Fibroblast of skin of right quadriceps (primary cell): ENCODE measurements at places on chromosomes 13 and 19.

GRCh38 chr13:85497652-85498051 is 301.6 kb downstream of the SLITRK6 start:
- DNase-seq = peak; percentile 97

GRCh38 chr19:43901395-43902390 is 33.4 kb downstream of the ZNF45 start:
- peak; percentile 85 for DNase-seq

GRCh38 chr13:73809561-73809960 is 324.6 kb downstream of the KLF12 start:
- DNase-seq = no peak

DNA sequence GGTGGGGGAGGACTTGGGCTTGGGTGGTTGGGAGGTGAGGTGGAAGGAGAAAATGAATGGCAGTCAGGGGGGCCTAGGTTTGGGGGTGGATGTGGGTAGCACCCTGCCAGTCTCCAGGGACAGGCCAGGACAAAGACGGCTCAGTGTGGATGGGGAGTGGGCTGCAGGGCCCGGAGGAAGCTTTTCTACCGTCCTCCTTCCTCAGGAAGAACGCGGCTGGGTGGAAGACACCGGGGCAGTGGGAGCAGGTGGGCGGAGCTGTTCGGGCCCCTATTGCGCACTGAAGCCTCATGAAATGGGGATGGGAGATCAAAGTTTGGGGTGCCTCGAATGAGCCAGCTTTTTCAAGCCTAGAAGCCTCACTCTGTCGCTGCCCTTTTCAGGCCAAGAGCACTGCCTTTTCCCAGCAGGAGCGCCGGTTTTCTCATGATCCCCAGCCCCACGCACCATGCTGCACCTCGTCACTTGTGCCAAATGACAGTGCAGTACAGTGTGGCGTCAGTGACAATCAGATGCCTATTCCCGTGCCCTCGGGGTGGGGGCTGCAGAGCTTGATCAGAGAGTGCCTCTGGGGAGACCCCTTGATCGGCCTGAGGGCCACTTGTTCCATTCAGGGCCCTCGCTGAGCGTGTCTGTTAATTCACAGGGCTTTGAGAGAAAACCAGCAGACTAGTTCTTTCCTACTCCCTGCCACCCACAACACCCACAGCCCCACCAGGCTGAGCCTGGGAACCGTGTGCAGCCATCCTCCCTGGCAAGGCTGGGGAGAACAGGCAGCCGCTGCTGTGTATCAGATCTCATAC is 1.5 kb downstream of the CALM3 start:
- DNase-seq = no peak

GRCh38 chr13:68439817-68440216 is 1209.7 kb upstream of the PCDH9 start:
- DNase-seq = peak; percentile 0

DNA sequence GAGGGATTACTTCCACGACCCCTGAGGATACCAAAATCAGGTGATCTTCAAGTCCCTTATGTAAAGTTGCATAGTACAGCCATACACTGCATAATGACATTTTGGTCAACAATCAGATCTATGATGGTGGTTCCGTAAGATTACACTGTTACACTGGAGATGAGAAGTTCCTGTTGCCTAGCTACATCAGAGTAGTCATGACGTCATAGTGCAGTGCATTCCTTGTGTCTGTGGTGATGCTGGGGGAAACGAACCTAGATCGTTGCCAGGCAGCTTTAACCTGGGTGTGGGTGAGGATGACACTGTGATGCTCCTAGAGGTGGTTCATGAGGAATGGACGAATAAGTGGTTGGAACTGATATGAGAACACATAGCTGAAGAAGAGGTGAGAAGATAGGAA is 9.1 kb downstream of the ZNF610 start:
- no peak for DNase-seq

GRCh38 chr19:54063350-54064116 is at the start of gene VSTM1:
VSTM1 (minus strand) TSS chr19:54063897; CDS start chr19:54063777, 120 bp downstream.
- DNase-seq = no peak

- no peak for DNase-seq
Observed at GRCh38 chr13:28575200-28575599, 80.3 kb upstream of the FLT1 start.

- no peak for DNase-seq
Observed at GRCh38 chr19:34818270-34818669, 45.3 kb upstream of the ZNF599 start.

GRCh38 chr13:80297094-80297493 is 43.8 kb downstream of the SPRY2 start:
- DNase-seq = no peak

- DNase-seq = no peak
Observed at GRCh38 chr13:22196777-22197176, 525.9 kb downstream of the FGF9 start.

- DNase-seq = no peak
Observed at GRCh38 chr13:78909276-78909675, 250.3 kb upstream of the OBI1 start.

DNA sequence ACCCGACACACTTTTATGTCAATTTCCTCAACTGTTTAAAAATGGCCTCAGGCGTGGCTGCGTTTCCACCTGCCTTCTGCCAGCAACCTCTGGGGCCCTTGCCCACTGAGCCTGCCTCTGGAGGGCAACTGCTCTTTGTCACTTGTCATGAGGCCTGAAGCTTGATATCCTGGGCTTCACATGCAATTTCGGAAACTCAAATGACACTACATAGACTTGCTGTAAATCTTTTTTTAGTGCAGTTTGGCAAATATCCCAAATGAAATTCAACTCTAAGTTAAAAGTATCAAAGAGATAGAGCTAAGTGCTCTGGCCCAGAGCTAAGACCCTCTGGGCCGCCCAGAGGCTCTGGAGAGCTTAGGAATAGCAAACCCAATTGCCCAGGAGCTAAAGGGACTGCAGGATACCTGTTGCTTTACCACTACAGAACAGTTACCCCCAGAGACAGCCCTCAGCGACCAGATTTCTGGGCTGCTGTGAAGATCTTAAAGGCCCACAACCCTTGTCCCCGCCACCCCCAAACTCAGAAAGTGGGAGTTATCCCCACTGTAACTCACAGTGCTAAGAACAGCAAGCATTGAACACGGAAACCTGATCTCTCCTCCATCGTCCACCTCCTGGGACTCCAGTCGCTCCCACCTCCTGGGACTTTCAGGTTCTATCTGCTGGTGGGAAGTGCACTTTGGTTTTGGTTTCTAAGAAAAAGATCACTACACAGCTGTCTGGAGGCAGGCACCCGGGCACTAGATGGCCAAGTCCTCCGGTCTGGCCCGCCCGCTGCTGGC is 19.4 kb downstream of the GJA3 start:
- no peak for DNase-seq

DNA sequence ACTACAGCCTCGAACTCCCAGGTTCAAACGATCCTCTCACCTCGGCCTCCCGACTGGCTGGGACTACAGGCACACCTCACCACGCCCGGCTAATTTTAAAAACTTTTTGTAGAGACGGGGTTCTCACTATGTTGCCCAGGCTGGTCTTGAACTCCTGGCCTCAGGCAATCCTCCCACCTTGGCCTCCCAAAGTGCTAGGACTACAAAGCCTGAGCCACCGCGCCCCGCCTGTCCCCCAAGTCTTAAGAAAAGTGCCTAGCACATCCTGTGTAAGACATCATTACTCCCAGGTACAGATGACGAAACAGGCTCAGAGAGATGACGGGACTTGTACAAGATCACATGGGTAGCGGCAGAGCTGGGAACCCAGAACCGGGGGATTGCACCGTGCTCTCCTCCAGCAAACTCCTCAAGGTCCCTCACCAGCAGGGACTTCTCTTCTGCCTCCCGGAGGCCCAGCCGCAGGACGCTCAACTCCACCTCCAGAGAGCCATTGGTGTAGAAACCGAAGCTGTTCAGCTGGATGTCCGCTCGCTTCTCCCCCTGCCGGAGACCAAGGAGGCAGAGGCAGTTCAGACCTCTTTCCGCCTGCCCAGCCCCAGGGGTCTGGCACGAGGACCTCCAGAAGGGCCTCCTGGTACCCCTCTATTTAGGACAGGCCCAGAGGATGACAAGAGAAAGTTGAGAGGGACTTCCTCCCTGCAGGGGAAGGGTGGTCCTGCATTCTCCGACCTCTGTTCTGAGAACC is 1.0 kb downstream of the GPR108 start:
- peak; percentile 85 for DNase-seq

DNA sequence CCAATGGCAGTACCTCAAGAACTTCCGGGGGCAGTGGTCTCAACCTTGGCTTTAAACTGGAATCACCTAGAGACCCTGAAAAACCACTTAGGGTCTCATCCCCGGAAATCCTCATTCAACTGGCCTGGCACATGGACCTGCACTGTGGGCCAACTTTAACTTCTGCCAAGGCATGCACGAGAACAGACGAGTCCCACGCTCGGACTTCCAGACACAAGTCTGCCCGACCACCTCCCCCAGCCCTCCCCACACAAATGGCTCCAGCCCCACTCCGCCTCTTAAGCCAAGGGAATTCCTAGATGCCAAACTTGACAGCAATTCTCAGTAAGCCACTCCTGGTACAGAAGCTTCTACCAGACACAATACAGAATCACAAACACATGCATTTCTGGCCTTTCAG is 114.0 kb downstream of the STK24 start:
- no peak for DNase-seq

- no peak for DNase-seq
Observed at GRCh38 chr19:40717880-40718773, 1.2 kb downstream of the ITPKC start.

DNA sequence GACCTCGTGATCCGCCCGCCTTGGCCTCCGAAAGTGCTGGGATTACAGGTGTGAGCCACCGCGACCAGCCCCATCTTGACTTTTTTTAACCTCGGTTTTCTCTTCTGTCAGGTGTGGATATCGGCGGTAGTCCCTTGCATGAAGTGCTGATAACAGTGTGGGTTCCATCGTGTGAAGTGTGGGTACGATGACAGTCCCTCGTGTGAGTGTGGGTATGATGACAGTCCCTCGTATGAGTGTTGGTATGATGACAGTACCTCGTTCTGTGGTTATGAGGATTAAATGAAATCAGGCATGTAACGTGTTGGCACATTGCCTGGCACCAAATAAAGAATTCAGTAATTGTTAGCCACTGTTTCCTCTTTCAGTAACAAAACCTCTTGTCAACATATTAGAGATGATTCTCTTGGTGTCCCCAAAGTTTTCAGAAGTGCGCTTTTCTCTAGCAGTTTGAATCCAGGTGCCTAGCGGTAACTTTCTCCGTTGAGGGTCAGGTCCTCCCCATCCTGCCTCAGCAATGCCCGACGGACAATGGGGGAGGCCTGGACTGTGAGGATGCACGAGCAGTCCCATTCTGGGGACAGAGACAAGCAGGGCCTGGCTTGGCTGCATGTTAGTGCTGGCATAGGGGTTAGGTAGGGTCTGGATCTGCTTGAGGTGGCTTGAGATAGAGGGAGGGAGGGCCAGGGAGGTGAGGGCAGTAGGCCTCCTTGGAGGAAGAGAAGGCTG is 15.3 kb downstream of the GATAD2A start:
- DNase-seq = peak; percentile 42

DNA sequence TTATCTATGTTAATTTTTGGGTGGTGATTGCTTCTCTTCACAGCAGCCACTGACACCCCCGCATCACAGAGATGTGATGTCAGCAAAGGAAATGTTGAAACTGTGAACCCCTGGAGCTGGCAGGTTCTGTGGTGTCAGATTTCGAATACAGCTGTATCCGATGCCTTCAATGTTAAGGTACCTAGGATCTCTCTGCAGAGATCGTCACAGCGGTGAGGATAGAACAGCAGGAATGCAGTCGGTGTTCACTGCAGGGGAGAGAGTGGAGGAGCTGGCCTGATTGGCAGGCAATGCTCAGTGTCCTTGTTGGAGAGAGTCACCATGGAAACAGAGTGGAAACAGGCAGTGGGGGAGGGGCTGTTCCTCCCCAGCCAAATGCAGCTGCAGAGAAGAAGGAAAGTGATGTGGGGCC is 79.5 kb upstream of the ZNF835 start:
- DNase-seq = no peak

GRCh38 chr19:19457671-19458070 is 52.2 kb downstream of the GATAD2A start:
- no peak for DNase-seq

GRCh38 chr13:21898945-21899344 is 228.1 kb downstream of the FGF9 start:
- no peak for DNase-seq

DNA sequence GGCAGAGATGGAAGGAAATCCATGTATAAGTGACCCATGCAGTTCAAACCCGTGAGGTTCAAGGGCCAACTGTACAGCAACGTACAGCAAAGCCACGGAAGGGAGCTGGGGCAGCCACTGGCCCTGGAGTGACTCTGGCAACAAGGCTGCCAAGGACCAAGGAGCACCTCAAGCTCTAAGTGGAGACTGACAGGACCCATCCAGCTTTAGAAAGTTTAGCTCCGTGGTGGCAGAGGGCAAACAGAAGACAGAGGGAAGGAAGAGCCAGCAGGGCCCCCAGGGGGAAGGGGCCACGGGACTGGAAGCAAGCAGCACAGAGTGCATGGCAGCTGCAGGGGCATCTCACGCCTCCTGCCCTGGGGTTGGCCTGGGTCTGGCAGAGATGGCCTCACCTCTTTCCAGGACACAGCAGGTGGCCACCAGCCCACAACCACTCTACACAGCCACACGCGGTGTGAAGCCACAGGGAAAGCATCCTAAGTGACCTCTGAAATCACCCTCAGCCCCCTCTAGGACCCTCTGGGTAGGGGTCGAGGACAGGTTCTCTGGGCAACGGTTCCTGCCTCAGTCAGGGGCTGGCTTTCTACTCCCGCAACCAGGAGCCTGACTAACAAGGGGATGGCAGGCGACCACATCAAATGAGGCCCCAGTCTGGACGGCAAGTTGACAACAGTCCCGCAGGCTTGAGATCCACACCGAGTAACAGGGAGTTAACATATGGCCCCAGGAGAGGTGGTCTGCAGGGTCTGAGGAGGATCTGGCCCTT is 3.8 kb downstream of the MIER2 start:
- DNase-seq = no peak

DNA sequence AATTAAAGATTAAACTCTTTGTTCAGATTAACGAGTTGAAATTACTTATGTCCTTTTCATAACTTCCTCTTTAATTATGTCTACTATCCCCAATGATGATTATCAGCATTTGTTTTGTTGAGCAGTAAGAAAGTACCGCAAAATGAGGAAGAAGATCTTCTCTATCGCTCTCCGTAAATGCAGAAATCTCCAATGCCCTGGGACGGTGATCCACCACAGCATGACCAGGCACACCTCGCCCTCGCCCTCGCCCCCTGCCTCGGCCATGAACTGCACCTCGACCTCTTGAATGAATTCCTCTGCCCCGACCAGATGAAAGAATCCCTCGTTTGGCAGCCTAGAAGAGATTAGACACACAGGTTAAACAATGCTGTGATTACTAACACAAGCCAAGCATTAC is 69.1 kb downstream of the RBM26 start:
- DNase-seq = no peak
